ENCODE measurements at places on chromosomes 13 and 19.
A peak's percentile ranks its signal among the peaks of the same experiment; 100 is the strongest.

GRCh38 chr19:49515767-49516166 is 3.3 kb downstream of the FCGRT start:
- DNase-seq, result no peak

- DNase-seq, result no peak
Observed at GRCh38 chr13:104584481-104584880, 1518.3 kb upstream of the SLC10A2 start.

DNA sequence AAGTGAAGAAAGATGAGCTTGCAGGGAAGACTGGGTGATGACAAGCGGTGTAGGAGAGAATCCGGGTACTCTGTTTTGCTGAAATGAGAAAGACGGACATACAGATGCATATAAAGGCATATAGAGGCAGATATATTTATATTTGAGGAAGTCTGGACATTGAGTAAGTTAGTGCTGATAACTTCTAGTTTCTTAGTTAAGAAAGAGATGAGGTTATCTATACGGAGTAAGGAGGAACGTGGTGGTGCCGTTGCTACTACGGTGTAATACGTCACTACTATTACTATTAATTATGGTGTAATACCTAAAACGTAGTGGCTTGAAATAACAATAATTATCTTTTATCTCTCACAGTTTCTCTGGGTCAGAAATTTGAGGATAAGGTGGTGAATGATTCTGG is 9.8 kb upstream of the CPB2 start:
- DNase-seq, result no peak

- no peak for DNase-seq
Observed at GRCh38 chr19:6459262-6460098, at the start of gene SLC25A23. Gene SLC25A23 (minus strand): TSS chr19:6459792. CDS start chr19:6459628, 164 bp downstream.

DNA sequence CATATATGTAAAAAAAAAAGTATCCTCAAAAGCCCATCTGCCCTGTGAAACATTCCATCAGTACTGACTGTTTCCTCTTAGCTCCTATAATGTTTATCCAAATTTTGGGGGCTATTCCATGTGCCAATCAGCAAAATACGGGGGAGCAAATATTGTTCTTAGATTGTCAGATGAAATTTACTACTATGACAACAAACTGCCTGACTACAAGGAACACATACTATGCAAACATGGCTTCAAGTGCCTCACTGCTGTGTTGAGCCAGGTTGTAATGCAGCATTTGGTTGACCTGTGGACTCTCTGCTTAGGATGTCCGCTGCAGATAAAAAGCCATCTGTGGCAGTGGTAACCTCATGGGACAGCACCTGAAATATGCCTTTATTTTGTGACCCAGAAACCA is 98.2 kb upstream of the SCEL start:
- DNase-seq, result no peak

DNA sequence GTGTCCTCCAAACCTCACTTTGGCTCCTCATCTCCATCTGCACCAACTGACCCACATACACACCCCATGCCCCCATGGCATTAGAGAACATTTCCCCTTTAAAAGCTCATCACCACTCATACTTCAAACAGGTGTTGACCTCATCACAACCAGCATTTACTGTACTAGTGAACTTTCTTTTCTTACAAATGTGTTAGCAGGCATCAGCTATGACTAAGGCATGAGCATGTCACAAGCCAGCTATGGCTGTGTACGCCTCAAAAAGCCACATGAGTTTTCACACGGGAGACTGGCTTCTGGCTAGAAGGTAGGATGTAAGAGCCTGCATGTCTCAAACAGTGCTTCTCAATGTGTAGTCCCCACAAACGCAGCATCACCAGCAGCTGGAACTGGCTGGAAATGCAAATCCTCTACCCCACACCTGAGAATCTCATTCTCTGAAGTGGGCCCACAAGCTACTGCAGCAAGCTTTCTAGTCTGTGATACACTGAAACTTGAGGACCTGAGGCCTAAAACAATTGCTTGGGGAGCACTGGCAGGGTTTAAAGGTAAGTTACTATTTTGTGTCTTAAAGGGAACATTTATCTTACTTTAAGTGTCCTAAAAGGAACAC is 66.8 kb downstream of the TUBGCP3 start:
- no peak for DNase-seq

- DNase-seq, result no peak
Observed at GRCh38 chr19:4709440-4710280, 14.0 kb downstream of the DPP9 start.

GRCh38 chr19:797528-798414 is 519 bp downstream of the PTBP1 start:
- peak; percentile 31 for DNase-seq

DNA sequence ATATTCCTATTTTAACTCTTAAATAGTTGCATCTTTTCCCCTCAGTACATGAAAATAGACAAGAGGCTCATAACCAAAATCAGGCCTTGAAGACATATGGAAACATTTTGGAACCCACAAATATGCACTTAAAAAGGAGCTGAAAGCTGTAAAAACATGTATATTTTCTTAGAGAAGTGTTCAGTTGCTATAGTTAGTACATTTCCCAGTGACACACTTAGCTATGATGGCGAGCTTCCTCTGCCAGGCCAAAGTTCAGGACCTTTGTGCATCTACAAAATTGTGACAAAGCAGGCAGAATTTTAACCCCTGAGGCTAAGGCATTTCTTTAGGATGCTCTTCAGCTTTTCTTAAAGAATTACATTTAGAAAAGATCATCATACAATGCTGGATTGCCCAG is 54.5 kb downstream of the RCBTB2 start:
- DNase-seq, result no peak

DNA sequence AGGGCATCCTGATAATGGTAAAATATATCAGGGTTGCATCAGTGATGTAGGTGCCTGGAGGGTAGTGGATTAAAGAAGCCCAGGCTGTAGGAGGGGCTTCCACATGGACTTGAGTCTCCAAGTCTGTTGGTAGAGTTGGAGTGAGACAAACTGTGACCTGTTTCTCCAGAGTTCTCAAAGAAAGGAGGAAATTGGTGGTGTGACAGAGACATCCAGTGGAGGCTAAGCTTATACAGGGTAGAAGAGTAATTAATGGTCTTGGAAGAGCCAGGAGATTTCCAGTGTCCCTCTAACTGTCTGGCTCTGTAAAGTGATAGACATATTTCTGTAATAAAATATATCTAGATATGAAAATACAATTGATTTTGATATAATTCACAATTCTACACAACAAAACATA is 61.1 kb downstream of the GPC5 start:
- DNase-seq, result no peak

GRCh38 chr19:51090471-51090870 is 7.8 kb upstream of the KLK14 start:
- no peak for DNase-seq

- DNase-seq, result no peak
Observed at GRCh38 chr19:1826557-1827521, 14.8 kb upstream of the ATP8B3 start.

- DNase-seq, result no peak
Observed at GRCh38 chr13:98158172-98158899, 15.4 kb downstream of the FARP1 start.

DNA sequence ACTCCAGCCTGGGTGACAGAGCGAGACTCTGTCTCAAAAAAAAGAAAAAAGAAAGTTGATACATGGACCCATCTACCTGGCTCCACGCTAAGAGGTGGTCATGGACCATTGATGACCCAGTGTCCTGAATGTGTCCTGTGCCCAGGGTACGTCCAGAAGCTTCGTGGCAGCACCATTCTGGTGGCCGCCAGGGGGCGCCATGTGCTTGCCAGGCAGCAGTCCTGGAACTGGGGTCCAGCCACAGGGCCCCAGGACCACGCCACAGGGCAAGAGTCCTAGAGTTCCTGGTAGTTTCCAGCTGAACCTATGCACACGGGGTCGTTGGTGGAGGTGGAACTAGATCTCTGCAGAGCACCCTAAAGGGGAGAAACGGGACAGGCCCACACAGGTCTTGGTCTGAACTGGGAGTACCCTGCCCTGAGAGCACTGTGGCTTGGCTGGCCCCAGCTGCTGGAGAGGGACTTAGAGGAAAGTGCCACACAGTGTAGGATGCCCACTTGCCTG is 19.9 kb upstream of the FBXO27 start:
- no peak for DNase-seq

DNA sequence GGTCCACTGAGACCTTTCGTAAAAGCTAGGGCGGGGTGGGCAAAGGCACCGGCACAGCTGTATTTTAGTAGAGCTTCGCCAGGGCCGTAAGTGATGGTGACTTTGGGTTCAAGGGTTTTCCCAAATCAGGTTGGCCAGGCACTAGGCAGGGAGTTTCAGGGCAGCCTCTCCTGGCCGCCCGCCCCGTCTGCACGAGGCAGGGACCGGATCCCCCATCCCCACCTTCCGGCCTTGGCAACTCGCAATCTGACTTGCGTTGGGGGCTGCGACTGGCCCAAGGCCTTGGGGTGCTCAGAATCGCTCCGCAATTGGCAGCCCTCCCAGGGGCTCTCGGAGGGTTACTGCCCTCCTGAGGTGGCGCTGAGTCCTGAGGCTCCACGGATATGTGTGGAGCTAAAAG is 4.1 kb upstream of the ZIC5 start:
- no peak for DNase-seq

GRCh38 chr13:58187881-58188280 is 556.3 kb downstream of the PCDH17 start:
- no peak for DNase-seq

DNA sequence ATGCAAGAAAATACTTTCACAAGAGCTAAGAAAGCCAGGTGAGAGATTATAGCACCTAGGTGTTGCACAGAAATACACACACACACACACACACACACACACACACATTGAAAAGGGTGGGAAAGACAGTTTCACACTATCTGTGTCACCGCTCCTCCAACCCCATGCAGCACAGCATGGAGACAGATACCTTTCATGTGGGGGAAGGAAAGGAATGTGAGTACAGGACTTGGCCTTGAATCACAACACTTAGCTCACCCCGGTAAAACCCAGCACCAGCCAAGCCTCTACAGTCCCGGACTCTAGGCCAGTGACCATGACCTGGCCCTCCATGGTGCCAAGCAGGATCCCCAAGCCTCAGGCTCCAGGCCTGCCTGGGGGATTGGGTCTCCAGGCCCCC is 462.0 kb upstream of the SPRY2 start:
- DNase-seq, result no peak

DNA sequence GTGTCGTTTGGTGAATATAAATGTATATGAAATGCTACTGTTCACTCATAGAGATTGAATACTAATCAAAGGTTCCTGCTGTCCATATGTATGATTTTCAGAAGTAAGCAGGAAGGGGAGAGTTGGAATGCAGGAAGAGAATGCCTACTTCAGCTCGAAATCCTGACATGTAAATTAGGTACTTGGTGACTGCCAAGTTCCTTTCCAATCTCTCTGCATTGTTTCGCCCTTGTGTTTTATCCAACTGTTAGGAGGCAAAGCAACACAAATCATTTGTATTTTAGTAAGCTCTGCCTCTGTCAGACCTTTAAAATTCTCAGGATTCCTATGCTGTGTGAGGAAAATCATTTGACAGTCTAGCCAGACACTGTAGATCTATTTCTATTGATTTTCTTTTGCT is 9.0 kb downstream of the STARD13 start:
- DNase-seq, result no peak

DNA sequence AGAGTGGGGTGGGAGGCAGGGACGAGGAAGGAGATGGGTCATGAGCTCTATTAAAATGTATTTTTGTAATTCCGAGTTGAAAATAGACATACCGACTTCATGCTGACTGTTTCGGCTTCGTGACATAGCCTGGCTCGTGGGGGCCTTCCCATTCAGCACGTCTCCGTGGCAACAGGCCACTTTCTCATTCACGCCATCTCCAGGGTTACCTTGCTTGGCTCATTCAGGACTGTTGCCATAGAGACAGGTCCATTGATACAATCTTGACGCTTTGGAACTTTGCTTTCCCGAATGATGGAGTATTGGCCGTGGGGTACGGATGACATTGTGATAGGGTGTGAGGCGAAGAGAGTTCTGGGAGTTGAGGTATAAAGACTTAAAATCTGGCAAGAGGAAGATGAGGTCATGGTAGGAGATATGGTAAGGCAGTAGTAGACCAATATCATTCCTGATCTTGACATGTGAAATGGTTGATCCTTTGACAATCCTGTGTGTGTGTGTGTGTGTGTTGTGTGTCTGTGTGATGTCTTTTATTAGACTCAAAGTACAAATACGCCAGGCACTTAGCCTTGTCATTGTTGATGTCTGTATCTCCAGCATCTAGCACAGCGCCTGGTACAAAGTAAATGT is 97.3 kb downstream of the CACNA1A start:
- DNase-seq, result no peak

GRCh38 chr13:110005563-110005962 is 219.2 kb upstream of the IRS2 start:
- no peak for DNase-seq

DNA sequence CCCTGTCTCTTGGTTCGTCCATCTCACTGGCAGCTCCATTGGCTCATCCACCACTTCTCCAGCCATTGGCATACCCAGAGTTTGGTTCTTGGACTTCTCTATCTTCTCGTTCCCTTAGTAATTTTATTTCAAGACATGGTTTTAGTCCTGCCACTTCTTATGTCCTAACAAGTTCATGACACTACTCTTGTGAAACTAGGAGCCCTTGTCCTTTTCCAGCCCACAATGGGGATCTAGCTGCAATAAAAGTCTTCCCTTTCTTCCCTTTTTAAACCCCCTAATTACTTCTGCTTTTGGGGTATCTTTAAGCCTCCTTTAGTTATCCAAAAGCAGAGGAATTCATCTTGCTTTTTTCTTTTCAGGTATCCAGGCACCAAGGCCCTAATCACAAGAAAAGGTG is 2.9 kb upstream of the RCBTB2 start:
- no peak for DNase-seq

GRCh38 chr13:64075543-64076271 is 2660.1 kb upstream of the PCDH20 start:
- peak; percentile 80 for DNase-seq

DNA sequence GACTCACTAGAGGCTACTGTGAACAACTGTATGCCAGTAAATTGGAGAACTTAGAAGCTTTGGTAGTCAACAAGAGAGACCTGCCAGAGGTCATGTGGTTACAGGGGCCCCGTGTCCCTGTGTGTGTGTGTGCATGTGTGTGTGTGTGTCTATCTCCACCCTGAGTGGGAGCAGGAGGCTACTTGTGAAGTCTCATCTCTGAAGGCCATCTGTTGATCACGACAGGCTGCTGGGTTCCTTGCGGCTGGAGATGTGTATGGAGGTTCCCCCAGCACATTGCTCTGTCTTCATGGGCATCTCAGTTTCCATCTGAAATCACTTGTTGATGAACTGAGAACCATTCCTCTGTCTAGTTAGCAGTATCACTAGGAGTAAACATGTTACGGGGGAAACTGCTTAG is 58.2 kb upstream of the TEX29 start:
- no peak for DNase-seq

Data from NCI-H1694 treated with DMSO at 0.1 percent for 48 hours (cell line).